Eye (tissue), 1 donor: ENCODE measurements at places on chromosomes 7 and 10.

DNA sequence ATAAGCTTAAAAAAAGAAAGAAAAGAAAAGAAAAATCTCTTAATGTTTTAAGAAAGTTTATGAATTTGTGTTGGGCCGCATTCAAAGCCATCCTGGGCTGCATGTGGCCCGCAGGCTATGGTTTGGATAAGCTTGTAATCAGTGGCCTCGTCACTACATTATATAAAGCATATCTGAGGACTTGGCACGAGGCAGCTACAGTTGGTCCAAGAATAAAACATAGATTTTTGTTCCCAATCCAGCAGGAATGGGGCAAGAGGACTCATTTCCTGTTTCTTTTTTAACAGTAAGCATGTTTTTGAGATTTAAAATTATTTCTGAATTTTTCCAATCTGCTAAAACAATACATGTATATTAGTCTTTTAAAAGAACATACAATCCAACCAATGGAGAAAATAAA lies 28.6 kb downstream of the MCM10 start:
- peak; percentile 4 for DNase-seq

DNA sequence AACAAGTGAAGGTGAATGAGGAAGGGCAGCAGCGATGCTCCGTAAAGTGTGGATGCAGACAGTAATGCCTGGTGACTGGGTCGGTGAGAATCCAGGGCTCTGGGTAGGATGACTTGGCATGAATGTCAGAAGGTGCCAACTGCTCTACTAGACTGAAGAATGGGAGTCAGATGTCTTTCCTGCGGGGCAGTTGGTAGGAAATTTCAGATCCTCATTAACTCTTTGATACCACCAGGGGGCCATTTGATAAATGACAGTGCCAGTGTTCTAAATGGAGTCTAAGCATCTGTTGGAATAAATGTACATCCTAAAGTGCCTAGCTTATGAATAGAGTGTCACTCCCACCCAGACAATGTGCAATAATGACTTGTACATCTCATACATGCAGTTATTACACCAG lies 462.0 kb downstream of the GRM8 start:
- no peak for DNase-seq

DNA sequence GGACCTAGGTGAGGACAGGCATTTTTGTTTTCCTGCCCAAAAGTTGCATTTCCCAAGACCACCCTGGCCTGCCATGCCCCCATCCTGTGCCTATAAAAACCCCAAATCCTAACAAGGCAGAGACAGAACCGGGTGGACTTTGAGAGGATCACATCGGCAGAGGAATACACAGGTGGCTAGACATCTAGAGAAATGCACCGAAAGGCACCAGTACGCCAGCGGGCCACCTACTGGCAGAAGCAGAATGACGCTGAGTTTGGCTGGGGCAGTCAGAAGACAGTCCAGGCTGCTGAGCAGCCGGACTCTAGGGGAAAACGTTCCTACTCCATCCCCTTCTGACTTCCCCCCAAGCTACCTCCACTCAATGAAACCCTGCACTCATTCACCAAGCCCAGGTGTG lies 2.8 kb downstream of the AKR1C4 start:
- no peak for DNase-seq

DNA sequence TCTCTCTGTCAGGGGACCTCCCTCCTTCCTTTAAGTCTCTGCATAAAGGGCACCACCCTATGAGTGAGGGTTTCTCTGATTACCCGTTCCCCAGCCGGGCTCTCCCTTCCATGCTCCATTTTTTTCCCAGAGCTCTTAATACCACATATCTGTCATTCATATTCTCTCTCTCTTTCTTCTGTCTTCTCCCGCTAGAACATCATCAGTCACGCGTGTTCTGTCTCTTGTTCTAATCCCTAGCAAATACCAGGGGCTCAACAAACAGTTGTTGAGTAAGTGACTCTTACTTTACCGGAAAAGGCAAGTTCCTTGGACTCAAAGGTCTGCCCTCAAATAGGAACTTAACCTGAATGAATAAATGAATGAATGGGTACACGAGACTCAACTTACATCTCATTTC lies 68.5 kb downstream of the RSU1 start:
- no peak for DNase-seq

GRCh38 chr7:71015252-71015900 lies 116.6 kb upstream of the GALNT17 start:
- DNase-seq, result no peak

DNA sequence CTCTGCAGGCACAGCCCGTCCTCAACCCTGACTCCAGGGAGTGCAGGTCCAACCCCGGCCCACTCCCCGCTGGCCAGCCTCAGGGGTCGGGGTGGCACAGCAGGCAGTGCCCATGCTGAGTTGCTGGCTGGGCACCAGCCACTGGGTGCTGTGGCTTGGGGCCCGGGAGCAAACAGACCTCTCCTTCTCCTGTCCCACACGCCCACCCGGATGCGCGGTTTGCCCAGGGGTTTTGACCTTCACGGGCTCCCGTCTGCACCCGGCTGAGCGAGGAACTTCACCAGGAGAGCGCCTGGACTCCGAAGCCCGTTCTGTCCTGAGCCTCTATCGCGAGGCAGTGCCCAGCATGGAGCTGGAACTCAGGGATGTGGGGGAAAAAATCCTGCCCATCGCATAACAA lies 2.6 kb upstream of the GRIFIN start:
- no peak for DNase-seq

DNA sequence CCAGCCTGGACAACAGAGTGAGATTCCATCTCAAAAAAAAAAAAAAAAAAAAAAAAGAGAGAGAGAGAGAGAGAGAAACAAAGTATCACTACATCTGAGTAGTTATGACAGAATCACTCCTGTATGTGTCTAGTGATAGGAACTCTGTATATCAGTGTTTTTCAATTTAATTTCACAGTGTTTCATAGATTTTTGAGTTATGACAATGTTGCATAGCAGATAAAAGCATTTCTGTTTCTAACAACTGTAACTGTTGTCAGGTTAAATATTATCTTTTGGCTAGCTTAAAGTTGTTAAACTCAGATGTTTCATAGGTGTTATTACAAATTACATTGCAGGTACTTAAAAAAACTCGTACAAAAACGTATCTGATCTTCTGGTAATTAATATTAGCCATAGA lies 60.3 kb downstream of the PLXDC2 start:
- DNase-seq, result no peak

DNA sequence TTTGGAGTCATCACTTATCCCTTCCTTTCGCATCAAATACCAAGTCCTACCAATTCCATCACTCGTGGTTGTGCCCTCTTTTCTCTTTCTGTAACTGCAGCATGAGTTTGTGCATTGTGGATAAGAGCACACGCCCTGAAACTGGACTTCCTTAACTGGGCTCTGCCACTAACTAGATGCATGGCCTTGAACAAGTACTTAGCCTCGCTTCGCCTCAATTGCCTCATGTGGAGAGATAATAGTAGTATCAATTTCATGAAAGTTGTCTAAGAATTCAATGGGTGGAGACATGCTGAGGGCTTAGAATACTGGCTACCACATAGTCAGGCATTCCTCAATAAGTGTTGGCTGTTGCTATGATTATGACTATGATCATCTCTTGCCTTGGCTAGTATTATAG lies 41.5 kb downstream of the CFAP43 start:
- no peak for DNase-seq

DNA sequence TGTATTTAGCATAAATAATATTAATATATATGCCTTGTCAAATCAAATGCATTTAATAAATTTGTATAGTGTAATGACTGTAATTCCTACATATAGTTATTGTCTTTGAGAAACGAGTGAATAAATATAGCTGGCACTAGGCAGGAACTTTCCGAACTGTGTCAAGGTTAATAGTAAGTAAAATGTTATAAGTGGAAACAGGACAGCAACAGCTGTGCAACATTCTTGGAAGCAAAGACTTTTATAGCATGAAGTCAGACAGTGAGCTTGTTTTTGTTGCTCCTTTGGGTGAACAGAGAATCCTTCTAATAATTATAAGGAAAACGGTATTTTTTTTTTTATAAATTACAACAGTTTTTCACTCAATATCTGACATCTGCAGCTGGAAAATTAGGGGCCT lies 14.0 kb upstream of the EXOC6 start:
- DNase-seq, result no peak

DNA sequence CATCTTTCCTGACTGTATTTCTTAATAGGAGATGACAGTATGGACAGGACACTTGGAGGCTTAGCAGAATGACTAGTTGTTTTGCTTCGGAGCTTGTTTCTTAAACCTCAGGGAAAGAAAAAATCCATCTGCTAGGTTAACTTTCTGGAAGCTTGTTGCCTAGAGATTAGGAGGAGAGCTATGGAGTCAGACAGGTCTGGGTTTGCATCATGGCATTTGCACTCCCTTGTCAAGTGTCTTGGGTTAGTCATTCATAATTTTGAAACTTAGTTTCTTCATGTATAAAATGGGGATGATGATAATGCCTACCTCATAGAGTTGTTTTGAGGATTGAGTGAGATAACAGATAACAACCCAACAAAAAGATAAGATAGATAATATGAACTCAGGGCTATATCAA lies 231.5 kb downstream of the STK31 start:
- DNase-seq, result no peak

- DNase-seq, result no peak
Measured at GRCh38 chr10:62643606-62644587, 160.6 kb upstream of the ADO start.

DNA sequence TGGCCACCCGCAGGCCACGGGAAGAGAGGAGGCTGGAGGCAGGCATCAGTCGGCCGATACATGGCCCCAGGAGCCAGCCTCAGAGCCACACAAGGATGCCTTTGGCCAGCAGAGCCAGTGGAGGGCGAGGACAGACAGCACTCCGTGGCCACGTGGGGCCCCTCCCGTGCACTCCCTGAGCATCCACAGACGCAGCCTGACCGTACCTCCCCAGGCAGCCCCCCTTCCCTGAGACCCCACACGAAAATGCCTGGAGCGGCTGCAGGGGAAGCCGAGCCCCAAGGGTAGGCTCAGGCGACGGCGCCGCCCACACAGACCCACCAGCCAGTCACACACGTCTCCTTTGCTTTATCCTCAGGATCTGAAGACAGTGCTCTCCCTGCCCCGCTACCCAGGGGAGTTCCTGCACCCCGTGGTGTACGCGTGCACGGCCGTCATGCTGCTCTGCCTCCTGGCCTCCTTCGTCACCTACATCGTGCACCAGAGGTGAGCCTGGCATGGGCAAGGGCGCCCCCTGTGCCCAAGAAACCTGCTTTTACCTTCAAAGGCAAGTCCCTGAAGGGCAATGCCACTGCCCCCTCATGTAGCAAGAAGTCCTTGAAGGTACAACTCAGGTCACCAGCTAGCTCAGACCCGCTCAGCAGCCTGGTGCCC lies 9.0 kb downstream of the ADGRA1 start:
- DNase-seq, result no peak

GRCh38 chr10:101682172-101682825 lies 12.7 kb downstream of the FBXW4 start:
- no peak for DNase-seq

- no peak for DNase-seq
Measured at GRCh38 chr7:44872787-44873186, 12.5 kb downstream of the PURB start.

GRCh38 chr10:128345353-128345752 lies 219.1 kb upstream of the MKI67 start:
- peak; percentile 42 for DNase-seq

DNA sequence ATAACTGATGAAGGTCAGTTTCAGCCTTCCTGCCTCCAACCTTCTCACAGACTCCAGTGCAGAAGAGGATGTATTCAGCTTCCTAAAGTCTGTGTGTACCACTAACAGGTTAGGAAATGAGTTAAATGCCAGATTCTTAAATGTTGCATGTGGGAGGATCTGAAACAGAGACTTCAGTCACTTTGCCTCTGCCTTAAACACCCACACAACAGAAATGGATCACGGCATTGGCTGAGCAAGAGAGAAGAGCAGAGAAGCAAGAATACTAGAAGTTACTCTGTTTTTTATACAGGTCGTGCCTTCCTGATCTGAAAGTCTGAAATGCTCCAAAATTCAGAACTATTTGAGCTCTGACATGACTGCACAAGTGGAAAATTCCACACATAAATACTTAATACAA lies 98.9 kb upstream of the ARHGAP21 start:
- DNase-seq, result no peak

DNA sequence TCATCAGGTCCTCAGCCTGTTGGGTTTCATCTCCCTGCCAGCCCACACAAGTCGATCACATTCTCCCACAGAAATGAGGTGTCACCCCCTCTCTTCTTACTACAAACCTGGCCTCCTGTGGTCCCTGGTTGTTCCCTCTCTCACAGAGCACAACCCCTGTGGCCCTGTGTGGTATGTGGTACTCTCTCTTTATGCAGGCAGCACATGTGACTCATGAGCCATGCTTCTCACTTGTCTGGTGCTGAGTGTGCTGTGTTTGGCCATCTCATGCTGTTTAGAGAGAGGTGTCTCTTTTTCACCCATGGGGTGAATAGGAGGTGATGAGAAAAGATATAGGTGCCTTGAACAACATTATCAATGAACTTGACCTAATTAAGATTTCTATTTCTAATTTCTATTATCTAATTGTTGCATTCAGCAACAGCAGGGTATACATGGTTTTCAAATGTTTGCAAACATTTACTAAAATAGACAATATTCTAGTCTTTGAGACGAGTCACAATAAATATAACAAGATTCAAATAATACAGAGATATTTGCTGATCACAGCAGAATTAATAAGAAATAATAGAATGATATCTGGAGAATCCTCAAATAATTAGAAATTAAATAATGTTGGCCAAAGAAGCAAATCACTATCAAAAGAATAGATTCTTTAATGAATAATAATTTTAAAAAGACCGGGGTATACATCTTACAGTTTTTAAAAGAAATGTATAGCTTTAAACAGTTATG lies 633.8 kb upstream of the IGFBP3 start:
- no peak for DNase-seq

DNA sequence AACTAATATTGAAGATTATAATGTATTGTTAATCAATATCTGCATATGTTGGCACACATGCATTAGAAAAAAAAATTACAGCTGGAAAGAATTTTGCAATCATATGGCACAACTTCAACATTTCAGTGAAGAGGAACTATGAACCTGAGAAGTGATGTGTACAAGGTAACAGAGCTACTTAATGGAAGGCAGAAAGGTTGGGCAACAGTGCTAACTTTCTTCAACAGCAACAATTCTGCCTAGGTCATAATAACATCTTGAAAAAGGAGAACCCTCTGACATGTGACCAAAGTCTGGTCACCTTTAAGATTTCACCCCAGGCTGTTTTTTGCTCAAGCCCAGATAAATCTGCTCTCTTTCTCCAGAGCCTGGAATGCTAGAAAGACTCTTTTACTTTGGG lies 47.9 kb upstream of the SKAP2 start:
- DNase-seq, result no peak
